ENCODE measurements at places on chromosomes 16 and 17.
A peak's percentile ranks its signal among the peaks of the same experiment; 100 is the strongest.

DNA sequence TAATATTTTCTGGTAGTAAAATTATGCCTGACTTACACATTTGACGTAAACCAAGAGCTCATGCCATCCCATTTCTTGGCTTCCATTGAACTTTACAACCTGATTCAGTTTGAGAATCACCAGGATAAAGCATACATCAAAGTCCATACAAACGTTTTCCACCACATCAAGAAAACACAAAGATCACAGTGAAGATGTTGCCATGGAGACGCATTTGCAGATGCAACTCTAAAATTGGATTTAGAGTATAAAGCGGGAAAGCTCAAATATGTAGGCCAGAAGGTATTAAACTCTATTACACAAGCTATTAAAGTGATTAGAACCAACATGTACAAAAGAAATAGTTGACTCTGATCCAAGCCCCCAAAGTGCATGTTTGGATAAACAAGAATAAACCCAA is 10.4 kb downstream of the C16orf46 start:
- DNase-seq = no peak

DNA sequence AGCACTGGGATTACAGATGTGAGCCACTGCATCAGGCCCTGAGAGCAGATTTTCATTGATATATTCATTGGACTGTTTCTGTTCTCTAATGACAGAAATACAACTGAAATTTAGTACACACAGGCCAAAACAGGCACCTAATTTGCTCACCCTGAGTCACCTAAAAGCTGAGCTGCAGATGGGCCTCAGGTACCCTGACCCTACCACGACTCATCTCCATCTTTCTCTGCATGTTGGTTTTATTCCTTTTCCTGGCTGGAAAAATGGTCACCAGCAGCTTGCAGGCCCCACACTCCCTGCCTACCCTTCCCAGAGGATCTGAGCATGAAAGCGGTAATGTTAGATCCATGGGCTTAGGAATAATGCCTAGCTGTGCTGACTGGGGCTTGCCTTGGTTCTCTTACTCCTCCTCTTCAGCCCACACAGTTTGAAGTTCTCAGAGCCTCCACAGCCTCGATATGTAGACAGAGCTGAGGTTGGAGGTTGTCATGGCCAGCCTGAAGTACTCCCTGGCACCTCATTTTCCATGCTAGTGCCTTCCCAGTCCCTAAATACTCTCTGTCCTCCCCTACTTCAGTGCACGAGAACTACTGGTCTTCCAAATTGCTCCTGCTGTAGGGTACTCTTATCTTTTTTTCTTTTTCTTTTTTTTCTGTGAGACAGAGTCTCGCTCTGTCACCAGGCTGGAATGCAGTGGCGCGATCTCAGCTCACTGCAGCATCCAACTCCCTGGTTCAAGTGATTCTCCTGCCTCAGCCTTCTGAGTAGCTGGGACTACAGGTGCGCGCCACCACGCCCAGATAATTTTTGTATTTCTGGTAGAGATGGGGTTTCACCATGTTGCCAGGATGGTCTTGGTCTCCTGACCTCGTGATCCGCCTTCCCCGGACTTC is 51.1 kb downstream of the CENPV start:
- no peak for DNase-seq

GRCh38 chr17:12729086-12729485 is 60.2 kb upstream of the ARHGAP44 start:
- no peak for DNase-seq

GRCh38 chr17:65271296-65271695 is 134.1 kb downstream of the RGS9 start:
- DNase-seq = no peak

DNA sequence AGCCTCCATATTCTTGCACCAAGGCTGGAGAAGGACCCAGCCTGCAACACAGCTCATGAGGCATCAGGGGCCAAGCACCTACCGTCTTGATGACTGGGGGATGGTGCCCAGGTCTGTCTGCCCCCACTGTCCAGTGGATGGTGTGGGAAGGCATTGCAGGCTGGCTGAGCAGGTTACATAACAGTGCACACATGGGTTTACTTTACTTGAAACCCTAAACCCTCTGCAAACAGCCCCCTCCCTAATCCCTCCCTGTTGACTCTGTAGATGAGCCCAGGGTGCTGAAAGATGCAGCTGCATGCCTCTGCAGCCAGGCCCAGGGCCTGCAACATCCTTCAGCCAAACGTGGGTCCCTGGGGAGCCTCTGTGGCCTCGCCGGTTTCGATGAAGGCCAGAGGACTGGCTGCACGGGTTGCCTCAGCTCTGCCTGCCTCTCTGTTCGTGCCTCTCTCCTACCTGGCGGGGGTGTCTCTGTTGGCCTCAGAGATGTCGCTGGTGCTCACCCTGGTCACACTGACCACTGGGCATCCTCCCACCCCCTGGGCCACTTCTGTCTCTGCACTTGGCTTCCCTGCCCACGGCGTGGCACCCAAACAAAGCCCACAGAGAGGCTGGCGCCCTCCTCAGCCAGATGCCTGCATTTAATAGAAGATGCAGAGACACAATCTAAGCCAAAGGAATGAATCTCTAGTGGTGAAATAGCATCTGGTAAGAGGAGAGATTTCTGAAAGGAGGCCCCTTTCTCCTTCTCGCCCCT is 95.1 kb downstream of the METRNL start:
- peak; percentile 22 for DNase-seq

DNA sequence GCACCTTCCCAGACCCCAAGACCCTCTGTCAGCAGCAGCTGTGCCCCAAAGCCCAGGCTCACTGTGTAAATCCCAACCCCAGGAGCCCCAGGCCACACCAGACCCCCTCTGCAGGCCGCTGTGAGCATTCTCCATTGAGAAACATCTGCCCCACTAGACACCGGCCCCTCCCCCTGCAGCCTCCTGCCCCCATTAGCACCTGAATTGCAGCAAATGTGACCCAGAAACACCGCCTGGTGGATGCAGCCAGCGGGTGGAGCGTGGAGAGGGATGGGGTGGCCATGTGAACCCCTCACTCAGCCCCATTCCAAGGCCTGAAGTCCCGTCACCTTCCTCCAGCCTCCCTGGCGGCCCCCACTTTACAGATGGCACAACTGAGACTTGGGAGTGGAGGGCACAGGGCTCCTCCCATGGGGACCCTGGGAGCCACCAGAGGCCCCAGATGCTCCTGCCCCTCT is 2.2 kb downstream of the UBALD1 start:
- no peak for DNase-seq

- no peak for DNase-seq
These were observed 25.4 kb downstream of the BANP start for GRCh38 chr16:87976665-87977064.

DNA sequence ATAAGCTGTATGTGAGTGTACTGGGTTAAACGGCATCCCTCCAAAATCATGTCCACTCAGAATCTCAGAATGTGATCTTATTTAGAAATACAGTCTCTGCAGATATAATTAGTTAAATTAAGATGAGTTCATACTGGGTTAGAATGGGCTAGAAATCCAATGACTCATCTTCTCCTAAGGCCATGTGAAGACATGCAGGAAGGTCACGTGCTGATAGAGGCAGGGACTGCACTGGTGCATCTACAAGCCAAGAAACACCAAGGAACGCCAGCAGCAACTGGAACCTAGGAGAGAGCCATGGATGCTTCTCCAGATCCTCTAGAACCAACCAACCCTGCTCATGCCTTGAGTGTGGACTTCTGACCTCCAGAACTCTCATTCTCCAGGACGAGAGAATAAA is 241.0 kb downstream of the XYLT1 start:
- DNase-seq = no peak

GRCh38 chr17:81184555-81184954 is 18.5 kb upstream of the AATK start:
- DNase-seq = no peak

DNA sequence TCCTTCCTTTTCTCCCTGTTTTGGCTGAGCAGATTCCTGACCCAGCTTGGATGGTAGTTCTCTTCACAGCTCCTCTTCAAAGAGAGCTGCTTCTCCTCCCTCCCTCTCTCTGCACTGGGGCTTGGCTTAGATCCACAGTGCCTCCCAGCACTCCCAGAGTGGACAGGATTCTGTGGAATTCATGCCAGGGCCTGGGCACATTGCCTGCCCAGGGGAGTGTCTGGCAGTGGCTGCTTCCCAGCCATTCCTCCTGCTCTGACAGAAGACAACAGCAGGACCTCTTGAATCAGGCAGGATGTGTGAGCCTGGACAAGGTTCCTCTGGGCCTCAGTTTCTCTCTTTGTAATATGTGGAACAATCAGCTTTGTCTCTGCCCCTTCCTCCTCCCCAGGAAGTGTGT is 4.5 kb upstream of the MMP28 start:
- no peak for DNase-seq

- DNase-seq = no peak
These were observed 66.7 kb downstream of the RPGRIP1L start for GRCh38 chr16:53636978-53637377.

DNA sequence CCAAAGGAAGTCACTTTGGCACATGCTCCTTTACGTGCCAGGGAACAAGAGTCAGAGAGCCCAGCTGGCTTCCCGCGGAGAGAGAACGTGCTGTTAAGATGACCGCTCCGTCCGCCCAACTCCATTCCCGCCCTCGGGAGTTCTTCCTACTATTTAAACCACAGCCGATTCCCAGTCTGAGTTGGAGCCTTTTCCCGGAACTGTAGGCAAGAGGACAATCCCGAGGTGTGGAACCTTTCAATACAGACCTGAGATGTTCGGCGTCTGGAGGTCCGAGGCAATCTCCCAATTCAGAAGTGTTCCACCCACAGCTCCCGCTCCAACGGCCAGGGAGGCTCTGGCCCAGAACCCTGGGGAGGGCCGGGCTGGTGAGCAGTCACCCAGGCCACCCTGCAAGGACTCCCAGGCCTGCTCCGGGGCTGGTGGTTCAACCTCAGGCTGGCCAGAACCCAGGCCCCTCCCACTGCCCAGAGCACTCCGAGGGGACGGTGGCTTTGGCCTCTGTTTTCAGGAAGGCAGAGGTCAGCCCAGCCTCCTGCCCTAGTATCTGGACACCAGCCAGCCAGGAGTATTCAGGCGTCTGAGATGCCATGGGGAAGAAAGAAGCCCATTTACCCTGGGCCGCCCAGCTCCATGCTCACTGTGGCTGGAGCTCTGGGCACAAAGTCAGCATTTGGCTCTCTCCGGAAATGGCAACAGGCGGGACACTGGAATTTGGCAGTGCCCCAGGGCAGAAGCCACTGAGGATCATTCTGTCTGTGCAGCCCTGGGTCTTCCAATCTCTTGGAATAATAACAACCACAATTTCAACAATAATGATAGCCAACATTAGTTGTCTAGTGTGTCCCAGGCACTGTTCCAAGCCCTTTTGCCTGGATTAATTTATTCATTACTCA is 21.4 kb downstream of the EMP2 start:
- DNase-seq = no peak

GRCh38 chr17:42188749-42189650 is 3.7 kb upstream of the HCRT start:
- DNase-seq = no peak

- DNase-seq = peak; percentile 96
These were observed at the start of gene SKA2 for GRCh38 chr17:59154721-59155438. Gene SKA2 (minus strand): TSS chr17:59155186. CDS start chr17:59155163, 23 bp downstream.

- no peak for DNase-seq
These were observed 91.0 kb downstream of the RTN4RL1 start for GRCh38 chr17:1933875-1934715.

DNA sequence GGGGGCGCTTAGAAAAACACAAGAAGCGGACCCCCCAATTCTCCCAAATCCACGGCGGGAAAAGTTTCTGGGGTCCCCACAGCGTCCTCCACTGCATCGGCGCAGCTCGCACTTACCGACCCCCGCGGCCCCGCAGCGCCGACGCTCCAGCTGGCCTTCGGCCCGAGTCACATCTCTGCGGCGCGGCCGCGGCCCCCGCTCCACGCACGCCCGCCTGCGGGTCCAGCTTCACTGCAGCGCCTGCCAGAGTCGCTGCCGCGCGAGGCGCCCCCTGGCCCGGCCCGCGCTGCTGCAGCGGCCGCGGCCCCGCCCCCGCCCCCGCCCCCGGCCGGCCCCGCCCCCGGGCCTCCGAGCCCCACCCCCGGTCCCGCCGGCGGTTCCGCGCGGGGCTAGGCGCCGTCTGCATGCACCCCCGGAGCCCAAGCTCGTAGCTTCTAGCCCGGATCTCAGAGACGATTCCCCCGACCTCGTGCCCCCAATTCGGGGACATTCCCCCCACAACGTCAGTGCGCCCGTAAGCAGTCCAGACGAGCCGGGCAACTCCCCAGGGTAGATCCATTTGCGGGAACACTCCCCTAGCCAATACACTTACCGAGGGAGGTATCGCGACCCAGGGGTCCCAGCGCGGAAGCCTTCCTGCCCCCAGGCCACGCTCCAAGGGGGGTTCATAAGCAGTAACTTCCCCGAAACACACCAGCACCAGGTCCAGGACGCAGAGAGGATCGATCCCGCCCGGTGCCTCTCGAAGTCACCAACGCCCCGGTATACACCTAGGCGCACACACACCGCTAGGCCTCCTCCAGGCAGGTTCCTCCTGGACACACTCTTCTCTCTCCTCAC is at the start of gene GPRC5B:
Gene GPRC5B (minus strand): TSS at position 238 of the 840 bp plus-strand sequence. CDS start 12,003 bp downstream, outside the sequence.
- peak; percentile 74 for DNase-seq

GRCh38 chr16:50520451-50521245 is 27.5 kb upstream of the NKD1 start:
- DNase-seq = no peak

DNA sequence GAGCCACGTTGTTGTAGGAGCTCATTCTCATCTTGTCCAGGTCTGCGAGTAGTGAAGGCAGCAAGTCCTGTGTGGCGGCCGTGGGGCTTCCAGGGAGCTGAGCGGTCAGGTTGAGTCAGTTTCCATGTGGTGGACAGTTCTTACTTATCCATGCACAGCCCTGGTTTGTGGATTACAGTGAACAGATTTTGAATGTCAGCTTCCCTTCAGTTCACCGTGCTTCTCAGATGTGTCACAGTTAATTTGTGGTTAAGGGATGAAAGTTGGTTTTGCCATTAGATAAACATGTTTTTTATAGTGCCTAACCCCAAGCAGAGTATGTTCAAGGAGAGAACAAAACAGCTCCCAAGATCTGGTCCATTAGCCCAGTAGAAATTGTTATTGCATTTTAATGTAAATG is 103.1 kb downstream of the RPTOR start:
- DNase-seq = no peak

GRCh38 chr17:57186226-57187019 is 69.9 kb upstream of the MSI2 start:
- DNase-seq = no peak

GRCh38 chr17:8091033-8091687 is 3.6 kb upstream of the ALOX12B start:
- DNase-seq = no peak

- no peak for DNase-seq
These were observed 58.6 kb downstream of the PECAM1 start for GRCh38 chr17:64331931-64332493.

DNA sequence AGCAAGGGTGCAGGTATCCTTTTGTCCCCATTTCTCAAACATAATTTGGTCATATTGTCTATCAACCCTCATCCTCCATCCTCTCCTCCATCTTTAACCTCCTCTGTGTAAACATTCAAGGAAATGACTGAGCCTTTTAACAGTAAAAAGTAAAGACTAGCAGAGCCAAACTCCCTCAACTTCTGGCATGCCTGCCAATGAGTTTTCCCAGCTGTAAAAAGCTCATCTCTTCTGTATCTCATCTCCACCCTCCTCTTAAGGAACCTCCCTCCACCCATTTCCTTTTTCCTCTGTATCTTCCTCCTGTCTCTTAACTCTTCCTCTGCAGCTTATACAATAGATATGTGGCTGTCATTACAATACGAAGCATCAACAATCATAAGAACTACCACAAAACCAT is 76.9 kb upstream of the PSMD7 start:
- DNase-seq = no peak

Data from activated T-cell treated with anti-CD3 and anti-CD28 coated beads, Interleukin-2, amount 50 U/mL, for 24 hours (primary cell).